ENCODE measurements at places on chromosomes 13 and 19.

- DNase-seq = no peak
These were observed 89.5 kb downstream of the EFNB2 start for GRCh38 chr13:106445996-106446395.

DNA sequence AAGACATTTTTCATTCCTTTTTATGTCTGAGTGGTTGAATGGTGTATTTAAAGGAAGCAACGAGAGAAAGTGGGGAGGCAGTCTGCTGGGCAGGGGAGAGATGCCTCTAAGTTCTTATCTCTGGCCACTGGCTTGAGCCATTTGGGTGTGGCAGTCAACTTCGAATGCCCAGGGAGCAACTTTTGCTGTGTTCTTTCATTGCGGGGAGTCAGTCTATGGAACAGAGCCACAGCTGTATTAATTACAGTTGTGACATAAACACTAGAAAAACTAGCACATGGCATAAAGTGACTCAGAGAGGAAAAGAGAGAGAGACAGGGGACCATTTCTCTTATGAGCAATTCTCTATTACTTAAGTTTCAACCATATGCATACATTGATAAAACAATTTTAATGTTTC is 40.4 kb upstream of the PDCD5 start:
- DNase-seq = no peak

DNA sequence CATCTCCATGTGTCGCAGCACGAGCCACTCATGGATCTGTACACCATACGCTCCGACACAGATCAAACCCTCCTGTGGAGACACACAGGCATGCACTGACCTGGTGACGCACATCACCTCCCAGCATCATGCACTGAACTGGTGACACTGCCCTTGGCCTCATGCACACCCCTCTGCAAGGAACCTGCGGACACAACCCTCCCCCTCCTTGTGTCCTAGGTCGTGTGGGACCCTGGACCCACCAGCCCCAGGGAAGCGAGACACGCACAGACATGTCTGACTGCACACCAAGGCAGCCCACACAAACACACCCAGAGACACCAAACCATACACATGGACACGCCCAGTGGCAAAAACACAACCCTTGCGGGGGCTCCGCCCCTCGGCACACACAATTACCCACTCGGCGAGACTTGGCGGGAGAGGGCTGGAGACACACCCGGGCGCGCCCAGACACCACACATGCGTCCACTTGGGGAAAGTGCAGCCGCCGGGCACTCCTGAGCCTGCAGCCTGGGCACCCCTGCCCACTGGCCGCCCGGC is 2.0 kb upstream of the KCNN4 start:
- DNase-seq = no peak

GRCh38 chr19:51693260-51693659 is at the start of gene SPACA6:
SPACA6 (plus strand) TSS chr19:51693330; CDS start chr19:51693527, 197 bp downstream.
- DNase-seq = no peak

DNA sequence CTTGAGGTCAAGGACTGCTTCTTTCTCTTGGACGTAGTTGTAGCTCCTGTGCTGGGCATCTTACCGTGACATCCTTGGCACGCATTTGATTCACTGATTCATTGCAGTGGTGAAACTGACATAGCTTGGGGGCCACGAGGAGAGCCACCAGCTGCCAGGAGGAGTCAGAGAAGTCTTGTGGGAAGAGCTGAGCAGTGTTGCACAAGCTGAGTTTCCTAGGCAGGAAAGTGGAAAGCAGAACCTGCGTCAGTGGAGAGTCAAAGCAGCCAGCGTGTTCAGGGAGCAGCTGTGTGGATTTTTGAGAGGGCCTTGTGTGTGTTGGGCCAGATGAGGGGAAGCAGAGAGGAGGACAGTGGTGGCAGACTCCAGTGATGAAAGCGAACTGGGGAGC is 5.3 kb upstream of the GPR183 start:
- DNase-seq = no peak

DNA sequence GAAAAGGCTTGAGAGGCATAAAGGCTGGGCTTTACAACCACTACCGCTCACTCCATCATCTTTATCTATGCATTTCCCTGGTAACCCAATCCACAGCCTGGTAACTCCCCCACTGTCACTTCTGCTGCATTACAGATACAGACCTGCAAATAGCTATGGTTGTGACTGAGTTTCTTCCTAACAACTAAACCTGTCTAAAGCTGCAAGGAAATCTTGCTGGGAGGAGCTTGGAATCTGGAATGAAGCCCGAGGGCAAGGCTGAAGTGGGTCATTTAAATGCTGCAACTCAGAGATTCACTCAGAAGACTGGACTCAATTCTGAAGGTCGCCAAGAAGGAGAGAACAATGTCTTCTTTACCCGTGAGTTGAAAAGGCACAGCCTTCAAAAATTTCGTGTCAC is at the start of gene LGALS13:
LGALS13 (plus strand) TSS at position 301 of the 400 bp plus-strand sequence; CDS start at position 346, 45 bp downstream.
- DNase-seq = no peak

- no peak for DNase-seq
These were observed 165.1 kb downstream of the COG6 start for GRCh38 chr13:39820606-39821005.

GRCh38 chr19:13646758-13647157 is 117.6 kb upstream of the MRI1 start:
- no peak for DNase-seq

GRCh38 chr13:26485786-26486185 is 71.7 kb upstream of the WASF3 start:
- DNase-seq = no peak

DNA sequence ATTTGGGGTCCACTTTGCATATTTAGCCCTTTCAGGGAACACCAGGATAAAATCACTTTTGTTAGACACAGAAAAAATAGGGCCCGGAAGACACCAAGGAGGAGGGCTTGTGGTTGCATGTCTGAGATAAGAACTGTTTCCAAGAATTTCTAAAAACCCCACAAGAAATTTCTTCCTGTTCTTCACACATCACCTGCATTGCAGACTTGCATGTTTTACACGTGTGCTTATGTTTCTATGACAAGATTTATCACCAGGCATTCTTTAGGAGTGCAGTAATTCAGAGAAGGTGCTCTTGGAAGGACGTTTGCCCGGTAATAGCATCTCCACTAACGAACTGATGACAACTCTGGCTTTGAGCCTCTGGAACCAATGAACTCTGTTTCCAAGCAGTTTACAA is 7.1 kb upstream of the ACTL9 start:
- DNase-seq = no peak

GRCh38 chr19:50668879-50669278 is 19.6 kb downstream of the C19orf81 start:
- no peak for DNase-seq

DNA sequence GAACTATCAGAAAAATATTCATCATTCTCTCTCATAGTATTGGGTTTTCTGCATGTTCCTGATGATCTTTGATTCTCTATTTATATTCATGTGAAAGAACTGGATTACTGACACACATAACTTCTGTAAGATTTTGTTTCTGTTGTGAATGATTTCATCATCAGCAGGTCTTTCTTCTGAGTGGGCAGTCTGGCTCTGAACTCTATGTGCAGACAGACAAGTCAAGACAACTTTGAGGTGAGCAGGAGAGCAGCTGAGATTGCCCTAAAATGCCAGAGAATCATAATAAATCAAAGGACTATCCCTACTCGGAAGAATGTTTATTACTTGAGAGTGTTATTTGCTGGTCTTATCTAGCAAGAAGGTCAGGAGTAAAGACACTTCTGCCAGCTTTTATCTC is 652.1 kb upstream of the GPC6 start:
- no peak for DNase-seq

DNA sequence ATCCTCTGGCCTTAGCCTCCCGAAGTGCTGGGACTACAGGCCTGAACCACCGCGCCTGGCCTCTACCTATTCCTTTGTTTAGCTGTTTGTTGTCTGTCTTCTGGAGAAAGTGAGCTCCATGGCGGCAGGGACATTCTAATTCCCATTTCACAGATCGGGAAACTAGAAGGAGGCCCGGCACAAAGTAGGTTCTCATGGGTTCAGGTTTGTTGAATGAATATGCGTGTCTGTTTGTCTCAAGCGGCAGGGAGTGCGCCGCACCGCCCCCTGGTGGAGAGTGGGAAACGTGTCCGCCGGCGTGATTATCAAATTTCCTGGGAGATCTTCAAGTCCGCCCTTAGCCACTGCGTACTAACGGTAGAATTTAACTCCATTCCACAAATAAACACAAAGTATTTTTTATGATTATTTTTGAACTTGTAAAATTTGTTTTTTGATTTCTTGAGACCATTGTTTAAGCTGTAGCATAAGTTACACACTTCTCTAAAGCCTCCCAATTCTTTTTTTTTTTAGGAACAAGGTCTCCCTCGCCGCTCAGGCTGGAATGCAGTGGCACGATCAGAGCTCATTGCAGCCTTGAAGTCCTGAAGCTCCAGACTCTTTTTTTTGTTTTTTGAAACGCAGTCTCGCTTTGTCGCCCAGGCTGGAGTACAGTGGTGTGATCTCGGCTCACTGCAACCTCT is 8.9 kb upstream of the CCDC9 start:
- peak; percentile 83 for DNase-seq

GRCh38 chr13:21541980-21542379 is 62.0 kb downstream of the MICU2 start:
- DNase-seq = no peak

DNA sequence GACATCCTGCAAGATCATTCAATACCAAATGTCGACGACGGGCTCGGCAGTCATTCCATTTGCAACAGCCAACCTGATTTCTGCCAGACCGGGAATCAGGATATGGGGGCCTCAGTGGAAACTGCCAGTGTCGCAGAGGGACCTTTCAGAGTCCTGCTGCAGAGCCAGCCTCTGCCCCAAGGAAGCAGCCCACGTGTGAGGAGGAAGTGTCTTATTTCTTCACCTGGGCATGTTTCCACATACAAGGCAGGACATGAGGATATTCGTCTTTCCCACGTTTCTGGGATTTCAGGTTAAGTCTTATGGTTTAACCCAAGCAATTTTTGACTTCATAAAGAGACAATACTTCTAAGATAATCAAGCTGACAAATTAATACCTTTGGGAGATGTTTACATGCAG is 69.9 kb downstream of the ABCC4 start:
- DNase-seq = no peak

- DNase-seq = no peak
These were observed 143.6 kb upstream of the SLITRK1 start for GRCh38 chr13:84025824-84026223.

DNA sequence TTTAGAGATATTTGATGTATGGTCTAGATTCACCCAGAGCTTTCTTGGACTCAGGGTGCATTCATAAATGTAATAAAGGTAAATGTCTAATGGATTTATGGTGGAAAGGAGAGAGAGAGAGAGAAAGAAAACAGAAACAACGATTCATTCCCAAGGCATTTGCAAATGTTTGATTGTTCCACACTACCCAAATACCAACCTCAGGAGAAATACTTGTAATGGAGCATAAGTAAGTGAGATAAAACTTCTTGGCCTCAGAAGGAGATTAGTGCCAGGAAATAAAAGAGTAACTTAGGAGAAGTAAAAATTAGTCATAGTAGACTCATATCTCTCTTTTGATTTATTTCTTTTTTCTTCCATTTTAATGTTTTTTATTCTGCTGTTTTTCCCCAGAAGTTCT is 40.6 kb upstream of the DGKH start:
- no peak for DNase-seq

GRCh38 chr13:43558326-43558725 is 228.4 kb downstream of the ENOX1 start:
- no peak for DNase-seq

DNA sequence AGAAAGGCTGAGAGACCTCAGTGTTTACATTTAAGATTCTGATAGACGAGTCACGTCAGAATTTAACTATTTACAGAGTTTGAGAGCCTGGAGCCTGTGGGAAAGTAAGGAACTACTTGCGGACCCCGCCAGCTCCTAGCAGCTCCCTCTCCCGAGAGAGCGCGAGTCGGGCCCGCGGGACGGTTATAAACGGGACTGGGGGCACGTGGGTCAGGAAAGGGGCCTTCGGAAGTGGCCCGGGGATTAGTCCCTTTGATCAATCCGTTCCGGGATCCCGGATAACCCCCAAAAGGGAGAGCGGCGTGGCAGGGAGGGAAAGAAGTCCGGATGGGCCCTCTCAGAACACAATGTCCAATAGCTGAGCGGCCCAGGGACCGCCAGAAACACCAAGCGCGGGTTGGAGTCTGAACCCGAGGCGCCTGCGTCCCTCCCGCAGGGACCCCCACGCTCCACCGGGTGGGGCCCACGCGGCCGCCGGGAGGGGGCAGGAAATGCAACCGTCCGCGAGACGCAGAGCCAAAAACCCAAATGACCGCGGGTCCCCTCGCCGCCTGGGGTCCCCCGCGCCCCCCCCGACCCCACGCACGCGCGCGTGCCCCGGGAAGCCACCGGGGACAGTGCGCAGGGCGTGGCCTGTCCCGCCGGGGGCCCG is 3.6 kb downstream of the ZIC5 start:
- no peak for DNase-seq

DNA sequence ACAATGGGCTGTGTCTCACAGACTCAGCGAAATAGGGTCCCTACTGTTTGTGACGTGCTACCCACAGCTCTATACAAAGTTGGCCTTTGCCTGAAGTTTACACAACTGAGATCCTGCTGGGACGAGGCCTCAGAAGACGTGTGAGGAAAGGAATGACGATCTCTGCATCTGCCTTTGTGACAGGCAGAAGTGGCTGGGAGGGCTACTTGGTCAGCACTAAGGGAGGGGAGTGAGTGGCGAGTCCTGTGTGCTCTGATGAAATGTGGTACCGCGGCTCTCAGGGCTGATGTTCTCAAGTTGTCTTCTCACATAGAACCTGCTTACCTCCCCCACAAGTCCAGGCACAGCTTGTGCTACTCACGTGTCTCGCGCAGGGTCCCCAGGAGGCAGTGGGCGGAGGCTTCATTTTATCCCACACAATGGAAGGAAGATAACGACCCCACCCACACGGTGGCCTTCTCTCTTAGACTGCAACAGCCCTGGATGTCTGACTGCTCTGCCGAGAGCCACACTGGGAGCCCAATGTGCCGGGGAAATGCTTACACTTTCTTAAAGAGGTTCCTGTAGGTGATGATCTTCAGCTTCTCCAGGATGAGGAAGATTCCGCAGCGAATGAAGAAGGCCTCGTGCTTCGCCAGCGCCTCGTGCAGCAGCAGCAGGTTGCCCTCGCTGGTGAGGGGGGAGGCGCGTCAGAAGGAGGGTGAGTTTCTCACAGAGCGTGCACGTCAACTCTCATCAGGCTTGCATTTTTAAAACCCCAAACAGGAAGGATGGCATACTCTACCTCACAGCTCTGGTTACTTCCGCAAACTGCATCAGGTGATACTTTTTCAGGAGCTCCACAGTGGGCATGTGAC is 21.2 kb downstream of the PROZ start:
- DNase-seq = no peak

Measured in T-helper 9 cell (primary cell).